Aorta (tissue), 5 donors: ENCODE measurements at places on chromosomes 1 and 21. TPM values are rescaled to one million over a fixed set of nuclear protein-coding genes. Genes with fewer than 3 reads are reported as not detected.
A peak's percentile ranks its signal among the peaks of the same experiment; 100 is the strongest.

Gene CELSR2
- 4.2 TPM for total RNA-seq

Gene PLA2G2C
- total RNA-seq, result 0.81 TPM

Gene OR10J1
- not detected for total RNA-seq

Gene IFT25
- 39.5 TPM for total RNA-seq

Gene HCRTR1
- 0.42 TPM for total RNA-seq

Gene LIN28A
- not detected for total RNA-seq

Gene PPIAL4G
- 0.09 TPM for total RNA-seq

Gene ARMH1
- 1.5 TPM for total RNA-seq

Gene PLXNA2
- 33.3 TPM for total RNA-seq

GRCh38 chr1:46134660-46135331 lies 2.4 kb upstream of the PIK3R3 start:
- DNase-seq, result no peak
- H3K27ac ChIP-seq, result peak overlapping the region; percentile 51
- H3K4me1 ChIP-seq, result peaks cover 6% of the 10 kb centered on the region
- no peaks in the 10 kb centered on the region for H3K36me3 ChIP-seq

GRCh38 chr1:52057876-52058415 lies 1.9 kb downstream of the BTF3L4 start:
- no peaks in the 10 kb centered on the region for H3K4me1 ChIP-seq
- DNase-seq, result no peak
- H3K4me3 ChIP-seq, result no peak overlapping the region
- H3K27ac ChIP-seq, result no peak overlapping the region

DNA sequence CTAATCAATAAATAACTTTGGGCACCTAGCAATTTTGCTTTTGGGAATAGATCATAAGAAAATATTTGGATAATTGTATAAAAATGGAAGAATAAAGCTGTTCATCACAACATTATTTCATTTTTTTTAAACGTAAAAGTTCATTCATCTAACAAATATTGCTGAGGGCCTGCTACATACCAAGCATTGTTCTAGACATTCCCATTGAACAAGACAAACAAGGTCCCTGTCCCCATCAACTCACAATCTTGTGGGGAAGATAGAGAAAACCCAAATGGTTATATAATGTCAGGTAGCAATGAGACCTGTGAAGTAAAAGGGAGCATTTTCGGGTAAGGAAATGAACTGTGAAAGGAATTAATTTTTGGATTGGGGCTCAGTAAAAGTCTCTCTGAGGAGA lies 54.0 kb upstream of the BEND5 start:
- no peak overlapping the region for H3K27ac ChIP-seq
- no peak overlapping the region for H3K4me3 ChIP-seq
- H3K4me1 ChIP-seq, result no peaks in the 10 kb centered on the region
- no peaks in the 10 kb centered on the region for H3K27me3 ChIP-seq

- no peak for DNase-seq
- H3K36me3 ChIP-seq, result no peaks in the 10 kb centered on the region
- no peak overlapping the region for H3K27ac ChIP-seq
- no peaks in the 10 kb centered on the region for H3K27me3 ChIP-seq
These were observed 30.8 kb downstream of the ASB17 start for GRCh38 chr1:75901371-75901770.

GRCh38 chr21:38664315-38664714 lies 141.4 kb upstream of the ETS2 start:
- no peaks in the 10 kb centered on the region for H3K4me1 ChIP-seq
- no peaks in the 10 kb centered on the region for H3K27me3 ChIP-seq
- no peak overlapping the region for H3K27ac ChIP-seq

GRCh38 chr21:45351526-45352275 lies 53.3 kb upstream of the COL18A1 start:
- DNase-seq, result peak; percentile 40
- H3K4me1 ChIP-seq, result no peaks in the 10 kb centered on the region
- no peak overlapping the region for H3K27ac ChIP-seq
- no peak overlapping the region for H3K4me3 ChIP-seq
- H3K36me3 ChIP-seq, result no peaks in the 10 kb centered on the region

- no peak overlapping the region for H3K4me3 ChIP-seq
- H3K27ac ChIP-seq, result peak overlapping the region; percentile 98
- H3K27me3 ChIP-seq, result no peaks in the 10 kb centered on the region
- no peaks in the 10 kb centered on the region for H3K36me3 ChIP-seq
- H3K4me1 ChIP-seq, result peaks cover 9% of the 10 kb centered on the region
These were observed 98.1 kb upstream of the NFIA start for GRCh38 chr1:60984062-60984799.

GRCh38 chr21:34923626-34924025 lies 125.5 kb downstream of the RUNX1 start:
- H3K36me3 ChIP-seq, result no peaks in the 10 kb centered on the region
- no peak for DNase-seq
- no peak overlapping the region for H3K27ac ChIP-seq
- H3K27me3 ChIP-seq, result no peaks in the 10 kb centered on the region
- no peaks in the 10 kb centered on the region for H3K4me1 ChIP-seq
- H3K4me3 ChIP-seq, result no peak overlapping the region

DNA sequence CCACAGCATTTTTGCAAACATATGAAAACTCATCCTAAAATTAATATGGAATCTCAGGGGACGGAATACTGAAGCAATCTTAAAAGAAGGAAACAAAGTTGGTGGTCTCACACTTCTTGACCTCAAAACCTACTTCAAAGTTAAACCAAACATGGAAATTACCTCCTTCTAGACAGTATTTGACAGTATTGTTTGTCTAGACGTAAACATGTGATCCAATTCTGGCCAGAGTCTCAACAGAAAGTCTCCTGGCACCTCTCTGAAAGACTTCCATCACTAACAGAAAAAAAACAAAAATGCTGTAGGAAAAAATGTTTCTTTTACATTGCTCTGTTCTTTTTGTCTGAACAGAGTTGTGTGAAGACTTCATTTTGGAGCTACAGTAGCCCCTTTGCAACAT lies 99.7 kb downstream of the BRINP3 start:
- no peak overlapping the region for H3K4me3 ChIP-seq
- no peak overlapping the region for H3K27ac ChIP-seq
- no peak for DNase-seq
- no peaks in the 10 kb centered on the region for H3K36me3 ChIP-seq

DNA sequence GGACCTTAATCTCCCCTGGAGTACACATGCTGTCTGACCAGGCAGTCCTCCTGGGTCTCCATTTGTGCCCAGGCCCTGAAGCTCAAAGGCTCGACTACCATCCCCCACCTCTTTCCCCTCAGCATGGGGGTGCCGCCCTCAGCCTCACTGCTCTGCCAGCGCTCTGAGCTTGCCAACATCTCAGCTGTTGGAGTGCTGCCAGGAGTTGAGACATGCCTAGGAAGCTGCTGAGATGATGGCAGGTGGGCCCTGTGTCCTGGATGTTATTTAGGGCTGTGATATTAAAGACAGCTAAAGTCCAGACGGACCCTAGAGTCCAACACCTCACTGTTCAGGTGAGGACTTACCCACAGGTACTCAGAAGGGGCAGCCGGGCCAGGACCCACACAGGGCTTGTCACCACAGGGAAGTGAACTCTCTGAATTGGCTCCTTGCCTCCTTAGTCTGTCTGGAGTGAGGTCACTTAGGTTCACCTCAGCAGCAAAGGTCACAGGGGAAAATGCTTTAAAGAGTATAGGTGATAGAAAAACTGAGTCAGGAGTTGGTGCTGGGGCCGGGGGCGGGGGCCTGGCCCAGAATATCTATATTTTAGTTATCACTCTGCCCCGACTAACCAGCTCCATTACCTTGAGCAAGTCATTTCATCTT lies 19.7 kb upstream of the KCNC4 start:
- no peak overlapping the region for H3K27ac ChIP-seq
- DNase-seq, result peak; percentile 70
- H3K27me3 ChIP-seq, result no peaks in the 10 kb centered on the region
- H3K4me3 ChIP-seq, result no peak overlapping the region
- H3K36me3 ChIP-seq, result no peaks in the 10 kb centered on the region

GRCh38 chr1:192654591-192655251 lies 18.8 kb downstream of the RGS13 start:
- H3K36me3 ChIP-seq, result no peaks in the 10 kb centered on the region
- DNase-seq, result no peak
- H3K27me3 ChIP-seq, result no peaks in the 10 kb centered on the region
- H3K4me1 ChIP-seq, result no peaks in the 10 kb centered on the region
- no peak overlapping the region for H3K4me3 ChIP-seq

DNA sequence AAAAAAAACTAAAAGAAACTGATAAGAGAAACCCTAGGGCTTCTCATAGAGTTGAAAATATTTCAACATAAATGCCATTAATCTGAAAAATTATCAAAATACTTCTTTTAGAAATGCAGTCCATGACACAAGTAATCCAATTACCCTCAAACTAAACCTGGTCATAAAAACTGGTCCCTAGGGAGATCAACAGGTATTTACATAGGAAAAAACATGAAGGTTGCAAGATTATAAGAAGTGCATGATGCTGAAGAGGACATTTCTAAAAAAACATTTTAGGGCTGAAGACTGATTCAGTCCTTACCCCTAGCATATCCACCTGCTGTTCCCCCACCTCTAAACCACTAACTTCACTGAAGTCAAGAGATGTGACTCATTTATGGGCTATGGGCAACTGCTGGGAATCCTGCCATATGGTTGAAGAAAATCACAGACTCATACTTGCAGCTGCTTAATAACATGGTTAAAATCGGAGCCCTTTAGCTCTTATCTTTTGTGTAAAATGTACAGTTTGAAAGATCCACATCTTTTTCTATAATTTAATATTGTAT lies 131.0 kb upstream of the RUNX1 start:
- H3K4me3 ChIP-seq, result no peak overlapping the region
- H3K27ac ChIP-seq, result no peak overlapping the region
- H3K36me3 ChIP-seq, result no peaks in the 10 kb centered on the region
- peaks cover 2% of the 10 kb centered on the region for H3K4me1 ChIP-seq
- DNase-seq, result no peak

DNA sequence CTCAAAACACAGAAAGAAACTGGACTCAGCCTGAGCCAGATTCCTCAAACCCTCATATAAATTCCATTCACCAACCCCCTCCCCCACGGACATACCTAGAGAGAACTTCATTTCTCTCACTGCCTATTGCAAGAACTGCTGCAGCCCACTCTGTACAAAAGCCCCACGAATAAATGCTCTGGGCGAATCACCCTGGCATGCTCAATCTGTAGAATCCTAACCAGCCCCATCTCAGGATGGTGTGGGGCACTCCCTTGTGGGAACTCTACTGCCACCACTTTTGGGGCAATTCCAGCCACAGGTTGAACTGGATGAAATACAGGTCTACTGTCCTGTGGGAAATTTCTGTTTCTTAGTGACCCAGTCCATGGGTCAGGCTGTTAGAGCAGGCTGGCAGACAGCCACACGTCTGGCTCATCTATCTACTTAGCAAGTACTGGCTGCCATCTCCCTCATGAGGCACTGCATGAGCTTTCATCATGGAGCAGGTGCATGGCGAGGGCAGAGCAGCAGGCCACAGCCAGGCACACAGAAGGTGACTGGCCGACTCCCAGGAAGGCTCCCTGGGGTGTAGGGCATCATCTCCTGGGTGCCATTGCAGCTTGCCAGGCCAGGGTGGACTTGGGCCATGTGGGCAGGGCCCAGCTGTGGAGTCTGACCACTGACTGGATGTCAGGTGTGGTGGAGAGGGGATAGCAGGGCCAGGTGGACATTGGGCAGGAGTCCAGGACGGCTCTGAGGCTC lies 1.6 kb upstream of the C1orf35 start:
- H3K4me3 ChIP-seq, result no peak overlapping the region
- no peak for DNase-seq
- H3K36me3 ChIP-seq, result peaks cover 2% of the 10 kb centered on the region
- H3K27me3 ChIP-seq, result no peaks in the 10 kb centered on the region
- no peak overlapping the region for H3K27ac ChIP-seq
- no peaks in the 10 kb centered on the region for H3K4me1 ChIP-seq

- peaks cover 6% of the 10 kb centered on the region for H3K36me3 ChIP-seq
- no peak overlapping the region for H3K4me3 ChIP-seq
- DNase-seq, result no peak
- no peaks in the 10 kb centered on the region for H3K27me3 ChIP-seq
These were observed 5.9 kb downstream of the SOD1 start for GRCh38 chr21:31665397-31665796.

GRCh38 chr1:233406339-233406960 lies 78.9 kb downstream of the MAP3K21 start:
- no peaks in the 10 kb centered on the region for H3K4me1 ChIP-seq
- no peak for DNase-seq
- H3K27me3 ChIP-seq, result no peaks in the 10 kb centered on the region
- H3K4me3 ChIP-seq, result no peak overlapping the region

DNA sequence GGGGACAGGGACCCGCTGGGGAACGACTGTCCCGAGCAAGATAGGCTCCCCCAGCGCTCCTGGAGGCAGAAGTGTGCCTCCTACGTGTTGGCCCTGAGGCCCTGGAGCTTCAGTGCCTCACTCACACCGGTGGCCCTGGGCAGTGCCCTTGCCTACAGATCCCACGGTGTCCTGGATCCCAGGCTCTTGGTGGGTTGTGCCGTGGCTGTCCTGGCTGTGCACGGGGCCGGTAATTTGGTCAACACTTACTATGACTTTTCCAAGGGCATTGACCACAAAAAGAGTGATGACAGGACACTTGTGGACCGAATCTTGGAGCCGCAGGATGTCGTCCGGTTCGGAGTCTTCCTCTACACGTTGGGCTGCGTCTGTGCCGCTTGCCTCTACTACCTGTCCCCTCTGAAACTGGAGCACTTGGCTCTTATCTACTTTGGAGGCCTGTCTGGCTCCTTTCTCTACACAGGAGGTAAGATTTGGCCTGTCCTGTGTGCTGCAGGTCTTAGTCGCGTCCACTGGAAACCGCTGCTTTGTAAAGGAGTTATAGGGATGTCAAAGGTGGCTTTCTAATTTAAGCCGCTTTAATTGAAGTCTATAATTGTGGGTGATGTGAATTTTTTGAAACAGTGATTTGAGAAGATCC lies 717 bp downstream of the UBIAD1 start:
- no peak for DNase-seq
- H3K27me3 ChIP-seq, result no peaks in the 10 kb centered on the region
- H3K27ac ChIP-seq, result peak overlapping the region; percentile 61
- no peaks in the 10 kb centered on the region for H3K4me1 ChIP-seq
- no peaks in the 10 kb centered on the region for H3K36me3 ChIP-seq

DNA sequence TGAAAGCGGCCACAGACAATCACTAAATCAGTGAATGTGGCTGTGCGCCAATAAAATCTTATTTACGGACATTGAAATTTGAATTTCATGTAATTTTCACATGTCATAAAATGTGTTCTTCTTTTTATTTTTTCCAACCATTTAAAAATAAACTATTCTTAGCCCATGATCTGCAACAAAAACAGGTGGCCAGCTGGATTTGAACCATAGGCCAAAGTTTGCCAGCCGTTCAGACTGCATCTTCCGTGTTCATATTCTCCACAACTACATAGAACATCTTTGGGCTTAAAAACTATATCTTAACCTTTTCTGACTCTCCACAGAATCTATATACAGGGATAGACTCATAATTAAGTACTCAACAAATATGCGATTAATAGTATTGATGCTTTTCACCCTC lies 81.2 kb upstream of the RALGPS2 start:
- H3K4me1 ChIP-seq, result no peaks in the 10 kb centered on the region
- no peaks in the 10 kb centered on the region for H3K36me3 ChIP-seq
- no peak overlapping the region for H3K27ac ChIP-seq
- no peak overlapping the region for H3K4me3 ChIP-seq
- DNase-seq, result no peak

- H3K4me1 ChIP-seq, result no peaks in the 10 kb centered on the region
- no peak overlapping the region for H3K4me3 ChIP-seq
- no peaks in the 10 kb centered on the region for H3K36me3 ChIP-seq
These were observed 14.9 kb upstream of the CD1C start for GRCh38 chr1:158274797-158275196.

GRCh38 chr1:81937791-81938450 lies 137.2 kb downstream of the ADGRL2 start:
- no peaks in the 10 kb centered on the region for H3K36me3 ChIP-seq
- no peak for DNase-seq
- peaks cover 4% of the 10 kb centered on the region for H3K4me1 ChIP-seq

GRCh38 chr1:58735586-58735985 lies 35.7 kb upstream of the MYSM1 start:
- H3K4me1 ChIP-seq, result peaks cover 3% of the 10 kb centered on the region
- H3K27me3 ChIP-seq, result no peaks in the 10 kb centered on the region
- H3K27ac ChIP-seq, result no peak overlapping the region
- H3K4me3 ChIP-seq, result no peak overlapping the region
- no peaks in the 10 kb centered on the region for H3K36me3 ChIP-seq
